Fibroblast of skin of left quadriceps (primary cell): ENCODE measurements at places on chromosomes 3 and 15.

GRCh38 chr3:116030131-116030850 lies 407.0 kb downstream of the GAP43 start:
- no peak for DNase-seq

DNA sequence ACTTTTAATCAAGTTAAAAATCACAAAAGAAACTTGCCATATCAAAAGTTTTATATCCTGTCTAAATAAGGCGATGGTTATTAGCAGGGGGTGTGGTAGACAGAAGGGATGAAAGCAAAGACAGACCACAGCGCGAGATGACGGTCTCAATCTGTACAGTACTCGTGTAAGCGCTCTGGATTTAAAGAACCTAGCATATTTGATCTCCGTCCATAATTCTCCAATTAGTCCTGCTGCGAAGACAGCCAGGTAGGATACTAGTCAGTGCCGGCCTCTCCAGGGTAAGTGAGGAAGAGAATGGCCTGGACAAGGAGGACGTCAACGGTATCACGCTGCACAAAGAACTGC lies 701 bp downstream of the SGO1 start:
- DNase-seq: no peak

GRCh38 chr3:52366527-52366926 lies 50.4 kb downstream of the DNAH1 start:
- no peak for DNase-seq

DNA sequence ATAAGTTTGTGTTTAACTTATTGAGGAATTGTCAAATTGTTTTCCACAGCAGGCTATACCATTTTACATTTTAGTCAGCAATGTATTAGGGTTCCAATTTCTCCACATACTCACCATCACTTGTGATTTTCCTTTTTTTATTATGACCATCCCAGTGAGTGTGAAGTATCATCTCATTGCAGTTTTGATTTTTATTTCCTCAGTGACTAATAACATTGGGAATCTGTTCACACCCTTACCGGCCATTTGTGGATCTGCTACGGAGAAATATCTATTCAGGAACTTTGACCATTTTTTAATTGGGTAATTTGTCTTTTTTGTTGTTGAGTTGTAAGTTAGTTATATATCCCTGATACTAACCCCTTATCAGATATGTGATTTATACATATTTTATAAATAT lies 54.8 kb upstream of the LMCD1 start:
- DNase-seq: no peak

DNA sequence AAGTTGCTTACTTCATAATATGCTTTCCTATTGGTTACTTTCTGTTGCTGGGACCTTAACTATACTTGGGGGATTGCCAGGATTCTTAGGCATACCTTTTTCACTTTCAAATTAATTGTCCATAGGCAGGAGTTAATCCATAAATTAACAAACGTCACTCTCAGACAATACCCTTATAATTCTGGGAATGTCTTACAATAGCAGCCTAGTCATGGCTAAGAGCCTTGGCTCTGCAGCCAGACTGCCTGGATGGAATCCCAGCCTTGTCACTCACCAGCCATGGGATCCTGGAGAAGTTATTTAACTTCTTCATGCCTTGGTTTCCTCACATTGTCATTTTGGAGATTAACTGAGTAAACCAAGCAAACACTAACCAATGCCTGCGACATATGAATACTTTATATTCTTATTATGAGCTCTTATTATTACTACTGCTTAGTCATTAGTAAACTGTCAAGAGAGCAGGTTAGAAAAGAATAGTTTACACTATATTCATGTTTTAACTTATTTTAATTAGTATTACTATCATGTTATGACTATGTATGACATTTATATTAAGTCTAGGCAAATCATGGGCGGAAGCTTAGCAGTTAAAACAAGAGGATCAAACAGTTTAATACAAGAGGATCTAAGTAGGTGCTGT lies 29.0 kb downstream of the GYG1 start:
- no peak for DNase-seq

GRCh38 chr3:138691351-138691750 lies 82.8 kb downstream of the FAIM start:
- DNase-seq: no peak

GRCh38 chr3:39907981-39908380 lies 98.6 kb downstream of the MYRIP start:
- no peak for DNase-seq
